ENCODE measurements at places on chromosomes 1 and 21. TPM values are rescaled to one million over a fixed set of nuclear protein-coding genes. Genes with fewer than 3 reads are reported as not detected.

The SPRR5 gene
- not detected for polyA plus RNA-seq

The PLPPR4 gene
- polyA plus RNA-seq, result 36.8 TPM

The CA6 gene
- polyA plus RNA-seq, result not detected

The FCGR3A gene
- not detected for polyA plus RNA-seq

The SELL gene
- not detected for polyA plus RNA-seq

The ANGPTL1 gene
- not detected for polyA plus RNA-seq

The OR10Z1 gene
- not detected for polyA plus RNA-seq

The RIPK4 gene
- polyA plus RNA-seq, result not detected

The PADI4 gene
- polyA plus RNA-seq, result not detected

The FAM43B gene
- 0.52 TPM for polyA plus RNA-seq

The SLAMF7 gene
- not detected for polyA plus RNA-seq

The TNFRSF8 gene
- not detected for polyA plus RNA-seq

The BATF3 gene
- 0.82 TPM for polyA plus RNA-seq

The SH3BGR gene
- 13.8 TPM for polyA plus RNA-seq

The COPA gene
- 75.6 TPM for polyA plus RNA-seq

The STUM gene
- polyA plus RNA-seq, result 0.44 TPM

The ANXA9 gene
- not detected for polyA plus RNA-seq

The NPPA gene
- not detected for polyA plus RNA-seq

The PLA2G4A gene
- not detected for polyA plus RNA-seq

Measured in neural cell (in vitro differentiated cells).